MM.1S (cell line): ENCODE measurements at places on chromosomes 1 and 21.

DNA sequence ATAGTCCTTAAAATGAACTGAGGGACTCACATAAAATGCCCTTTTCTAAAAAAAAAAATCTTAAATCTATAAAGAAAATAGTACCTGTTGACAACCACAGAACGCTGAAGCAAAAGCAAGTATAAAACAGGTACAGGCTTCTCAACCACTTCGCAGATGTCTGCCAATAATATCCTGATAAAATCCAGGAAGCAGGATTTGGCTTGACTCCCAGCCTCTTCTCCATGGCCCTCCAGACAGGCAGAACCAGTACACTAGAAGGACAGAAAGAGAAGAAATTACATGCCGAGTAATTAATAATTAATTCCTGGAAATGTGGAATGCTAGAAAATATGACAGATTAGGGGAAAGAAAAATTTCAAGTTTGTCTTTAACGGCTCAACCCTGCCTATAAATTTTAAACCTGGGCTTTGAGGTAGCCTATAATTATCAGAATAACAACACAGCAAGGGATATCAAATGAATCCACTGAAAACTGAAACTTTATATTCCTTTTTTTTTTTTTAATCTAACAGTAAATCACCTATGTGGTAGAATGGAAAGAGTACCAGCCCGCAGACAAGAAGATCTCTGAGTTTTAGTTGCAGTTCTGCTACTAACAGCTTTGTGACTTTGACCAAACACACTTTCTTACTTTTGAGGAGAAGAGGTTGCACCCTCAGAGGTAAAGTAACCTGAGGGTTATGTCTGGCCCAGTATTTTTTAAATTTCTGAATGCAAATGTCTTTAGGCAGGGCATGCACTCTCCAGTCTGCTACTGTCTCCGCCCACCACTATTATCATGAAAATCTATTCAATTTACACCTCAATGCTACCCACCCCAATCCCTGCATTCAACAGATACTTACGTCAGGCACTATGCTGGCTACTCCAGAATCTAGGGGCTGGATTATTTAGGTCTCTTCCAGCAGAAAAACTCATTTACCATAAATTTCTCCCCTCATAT is 2.7 kb downstream of the KIAA0319L start:
- no peak for DNase-seq

GRCh38 chr1:200660719-200661118 is 9.0 kb downstream of the DDX59 start:
- DNase-seq, result no peak

GRCh38 chr1:83706354-83706938 is 292.5 kb downstream of the TTLL7 start:
- no peak for DNase-seq

- no peak for DNase-seq
These were observed 30.5 kb downstream of the TBCE start for GRCh38 chr1:235397733-235398132.

DNA sequence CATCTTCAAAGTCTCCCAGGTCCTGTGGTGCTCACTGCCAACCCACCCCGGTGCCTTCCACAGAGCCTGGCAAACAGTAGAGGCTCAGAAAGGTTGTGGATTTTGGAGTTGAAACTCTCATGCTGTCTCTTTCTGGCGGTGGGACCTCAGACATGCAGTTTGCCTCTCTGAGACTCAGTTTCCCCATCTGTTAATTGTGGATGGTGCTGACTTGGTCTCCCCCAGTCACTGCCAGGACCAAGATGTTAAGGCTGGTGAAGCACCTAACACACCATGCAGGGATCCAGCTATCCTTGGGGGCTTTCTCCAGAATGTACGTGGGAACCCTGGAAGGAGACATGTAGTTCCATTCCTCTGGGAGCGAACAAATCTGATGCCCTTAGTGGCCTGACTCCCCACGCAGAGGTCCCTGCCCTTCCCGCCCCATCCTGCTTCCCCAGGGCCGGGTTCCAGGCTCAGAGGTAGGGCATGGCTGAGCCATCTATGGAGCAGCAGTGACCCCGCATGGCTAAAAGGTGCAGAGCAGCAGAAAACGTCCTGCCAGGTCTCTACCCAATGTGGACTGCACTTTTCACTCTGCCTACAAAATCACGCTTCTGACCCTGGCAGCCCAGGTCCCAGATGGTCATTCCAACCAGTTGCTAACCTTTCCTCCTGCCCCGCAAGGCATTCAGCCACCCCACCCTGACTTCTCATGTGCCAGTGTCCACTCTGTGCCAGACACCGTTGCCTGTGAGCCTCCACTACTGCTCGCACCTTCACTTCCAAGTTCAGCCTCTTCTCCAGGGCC is 9.2 kb upstream of the TTC22 start:
- DNase-seq, result peak; percentile 42

DNA sequence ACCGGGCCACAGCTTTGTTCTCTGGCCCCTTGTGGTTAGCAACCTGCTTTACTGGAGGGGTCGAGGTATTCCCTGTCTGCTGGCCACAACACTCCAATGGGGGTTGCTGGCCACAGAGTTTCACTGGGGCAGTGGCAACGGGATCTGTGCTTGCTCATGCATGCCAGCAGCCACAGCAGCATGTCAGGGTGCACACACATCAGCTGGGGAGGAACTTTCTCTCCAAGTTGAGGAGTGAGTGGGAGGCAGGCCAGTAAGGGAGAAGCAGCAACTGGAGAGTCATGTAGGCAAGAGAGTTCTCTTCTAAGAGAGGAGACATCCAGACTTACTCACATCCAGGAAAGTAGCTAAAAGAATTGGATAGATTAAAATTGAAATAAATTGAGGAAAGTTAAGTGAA is 38.0 kb downstream of the SAMD13 start:
- no peak for DNase-seq

DNA sequence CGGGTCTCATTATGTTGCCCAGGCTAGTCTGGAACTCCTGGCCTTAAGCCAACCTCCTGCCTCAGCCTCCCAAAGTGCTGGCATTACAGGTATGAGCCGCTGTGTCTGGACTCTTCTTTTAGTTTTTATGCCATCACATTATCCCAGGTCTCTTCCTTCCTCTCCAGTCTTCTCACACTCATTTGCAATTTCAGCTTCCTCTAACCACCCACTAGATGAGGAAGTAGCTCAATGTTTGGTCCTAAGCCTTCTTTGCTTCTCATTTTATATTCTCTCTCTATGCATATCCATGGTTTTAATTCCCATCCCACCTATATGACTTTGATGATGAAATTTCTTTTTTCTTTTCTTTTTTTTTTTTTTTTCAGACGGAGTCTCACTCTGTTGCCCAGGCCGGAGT is 3.1 kb upstream of the ZBTB8A start:
- no peak for DNase-seq

GRCh38 chr21:29145354-29145782 is 14.9 kb downstream of the MAP3K7CL start:
- no peak for DNase-seq

DNA sequence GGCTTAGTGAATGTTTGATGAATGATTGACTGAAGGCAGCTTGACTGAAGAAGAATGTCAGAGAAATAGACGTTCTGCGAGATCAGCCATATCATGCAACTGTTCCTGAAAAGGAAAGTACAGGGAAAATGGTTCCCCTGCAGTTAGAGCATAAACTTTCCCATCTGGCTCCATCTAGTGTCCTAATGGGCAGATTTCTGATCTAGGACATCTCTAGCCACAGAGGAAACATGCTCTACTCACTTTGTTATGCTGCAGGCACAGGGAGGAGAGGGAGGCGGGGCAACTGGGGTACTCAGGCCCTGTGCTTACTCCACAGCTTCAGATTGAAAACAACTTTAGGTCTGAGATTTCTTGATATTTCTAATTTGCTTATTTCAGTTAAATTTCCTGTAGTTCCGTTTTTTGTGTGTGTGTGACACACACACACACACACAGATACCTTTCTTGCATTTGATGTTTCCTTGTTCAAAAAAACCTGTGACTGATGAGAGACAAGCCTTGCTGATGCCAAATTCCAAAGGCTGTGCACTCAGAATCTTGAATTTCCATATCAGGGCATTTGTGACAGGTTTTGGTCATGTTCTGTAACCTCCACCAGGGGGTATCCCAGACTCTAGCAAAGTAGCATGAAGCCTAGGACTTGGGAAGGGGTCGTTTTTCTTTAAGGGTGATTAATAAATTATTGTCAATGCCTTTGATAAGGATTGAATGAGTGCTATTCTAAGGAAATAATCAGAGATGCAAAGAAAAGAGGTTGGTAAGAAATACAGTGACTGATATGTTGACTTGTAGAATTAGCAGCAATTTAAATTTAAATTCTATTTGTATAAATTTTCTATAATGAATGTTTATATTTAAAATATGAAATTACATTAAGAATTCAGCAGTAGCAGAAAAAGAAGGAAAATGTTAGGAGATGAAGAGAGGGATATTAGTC is 139.7 kb upstream of the BEND5 start:
- peak; percentile 45 for DNase-seq

DNA sequence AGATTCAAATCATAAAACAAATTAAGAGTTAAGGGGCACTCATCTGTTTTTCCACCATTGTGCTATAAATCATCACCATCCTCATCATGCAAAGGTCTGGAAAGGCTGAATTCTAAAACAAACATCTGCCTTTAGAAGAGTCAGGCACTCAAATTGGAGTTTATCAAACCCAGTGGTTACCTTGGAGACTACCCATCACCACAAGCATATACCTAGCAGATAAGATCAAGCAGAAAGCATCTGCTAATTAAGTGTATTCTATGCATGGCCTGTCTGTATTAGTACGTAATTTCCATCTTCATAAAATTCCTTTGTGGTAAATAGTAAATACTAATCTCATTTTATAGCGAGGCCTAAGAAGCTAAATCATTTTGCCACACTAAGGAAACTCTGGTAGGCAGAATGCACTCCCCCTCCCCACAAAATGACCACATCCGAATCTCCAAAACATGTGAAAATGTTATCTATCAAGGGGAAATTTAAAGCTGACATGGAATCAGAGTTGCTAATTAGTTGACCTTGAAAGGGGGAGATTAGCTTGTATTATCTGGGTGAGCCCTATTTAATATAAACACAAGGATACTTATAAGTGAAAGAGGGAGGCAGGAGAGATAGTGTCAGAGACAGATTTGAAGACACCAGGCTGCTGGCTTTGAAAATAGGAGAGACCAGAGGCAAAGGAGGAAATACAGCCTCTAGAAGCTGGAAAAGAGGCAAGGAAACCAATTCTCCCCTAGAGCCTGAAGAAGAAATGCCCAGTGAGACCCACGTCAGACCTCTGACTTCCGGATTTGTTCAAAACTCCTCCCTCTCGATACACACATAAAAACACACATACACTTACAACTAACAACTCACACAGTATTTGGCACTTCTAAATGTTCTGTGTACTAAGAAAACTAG is 23.2 kb downstream of the ARID4B start:
- no peak for DNase-seq

- DNase-seq, result no peak
These were observed 57.7 kb upstream of the DPT start for GRCh38 chr1:168786476-168787330.

DNA sequence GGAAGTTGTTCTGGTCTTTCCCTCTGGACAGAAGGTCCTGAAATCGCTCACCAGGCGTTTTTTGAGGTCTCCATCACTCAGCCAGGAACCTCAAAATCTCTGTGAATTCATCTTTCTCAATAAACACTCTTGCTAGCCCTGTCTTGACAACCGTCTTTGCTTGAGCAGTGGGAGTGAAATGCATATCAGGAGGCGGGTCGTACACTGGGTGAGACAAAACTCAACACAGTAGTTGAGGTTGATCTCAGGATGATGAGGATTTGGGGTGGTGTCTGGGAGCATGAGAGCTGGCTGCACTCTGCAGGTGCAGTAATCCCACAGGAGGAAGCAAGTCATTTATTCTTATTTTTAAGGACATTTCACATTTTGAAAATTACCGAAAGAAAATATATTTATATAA is 1.9 kb downstream of the GPR25 start:
- no peak for DNase-seq

GRCh38 chr1:52119301-52120079 is 22.4 kb upstream of the ZFYVE9 start:
- DNase-seq, result no peak

GRCh38 chr1:115006191-115006590 is 23.4 kb upstream of the TSHB start:
- no peak for DNase-seq
